ENCODE measurements at places on chromosomes 7 and 10.

- ATAC-seq = no peak
Observed at GRCh38 chr10:31268444-31269303, 50.3 kb upstream of the ZEB1 start.

DNA sequence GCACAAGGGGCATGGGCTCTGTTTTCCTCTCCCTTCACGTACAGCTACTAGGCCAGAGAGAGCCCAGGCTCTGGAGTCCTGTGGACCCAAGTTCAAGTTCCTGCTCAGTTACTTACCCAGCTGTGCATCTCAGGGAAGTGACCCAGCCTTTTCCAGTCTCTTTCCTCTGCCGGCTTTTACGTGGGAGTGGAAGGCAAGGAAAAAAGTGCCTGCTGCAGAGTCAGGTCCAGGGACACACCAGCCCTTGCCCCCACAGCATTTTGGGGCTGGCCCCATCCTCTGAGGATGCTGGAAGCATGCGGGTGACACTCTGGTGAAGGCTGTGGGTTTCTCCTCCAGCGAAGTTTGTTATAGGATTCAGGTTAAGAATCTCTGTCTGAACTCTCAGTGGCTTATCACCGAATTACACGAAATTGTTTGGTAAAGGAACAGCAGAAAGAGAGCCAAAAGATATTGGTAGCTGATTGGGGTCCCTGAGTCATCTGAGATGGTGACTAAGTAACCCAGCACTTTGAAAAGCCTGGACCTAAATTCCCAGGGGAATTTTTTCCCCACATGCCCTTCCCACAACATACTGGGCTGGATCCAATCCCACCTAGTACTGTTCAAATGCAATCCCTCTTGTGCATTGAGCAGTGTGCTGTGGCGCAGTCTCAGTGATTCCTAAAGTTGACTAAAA is 424.3 kb downstream of the RPS24 start:
- ATAC-seq = no peak

DNA sequence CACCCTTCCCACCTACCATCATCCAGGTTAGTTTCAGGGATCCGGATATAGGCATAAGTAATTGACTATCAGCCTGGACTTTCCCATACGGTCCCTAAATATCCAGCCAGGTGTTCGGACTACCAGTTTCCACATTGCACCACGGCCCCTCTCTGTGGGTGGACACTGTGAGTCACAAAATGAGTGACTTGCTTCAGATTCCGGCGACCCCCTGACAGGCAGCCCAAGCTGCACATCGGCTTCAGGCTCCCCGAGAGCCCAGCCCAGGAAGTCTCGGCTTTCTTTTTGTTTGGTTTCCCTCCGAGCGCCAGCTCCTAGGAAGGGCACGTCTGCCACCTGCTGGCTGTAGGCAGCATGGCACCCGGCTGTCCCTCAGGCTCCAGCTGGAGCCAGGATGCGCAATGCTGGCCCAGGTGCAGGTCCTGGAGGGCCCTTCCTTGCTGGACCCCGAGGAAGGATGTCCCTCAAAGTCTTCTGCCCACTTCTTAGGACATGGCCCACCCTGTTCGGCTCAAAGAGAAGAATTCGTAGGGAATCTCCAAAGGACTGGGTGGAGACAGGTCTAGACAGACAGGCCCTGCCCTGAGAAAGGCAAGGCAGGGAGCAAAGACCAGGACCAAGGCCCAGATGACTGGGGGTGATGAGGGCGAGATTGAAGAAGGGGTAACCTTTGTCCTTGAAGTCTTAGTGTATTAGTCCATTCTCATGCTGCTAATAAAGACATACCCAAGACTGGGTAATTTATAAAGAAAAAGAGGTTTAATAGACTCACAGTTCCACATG is 10.6 kb downstream of the HABP2 start:
- ATAC-seq = peak; percentile 95

DNA sequence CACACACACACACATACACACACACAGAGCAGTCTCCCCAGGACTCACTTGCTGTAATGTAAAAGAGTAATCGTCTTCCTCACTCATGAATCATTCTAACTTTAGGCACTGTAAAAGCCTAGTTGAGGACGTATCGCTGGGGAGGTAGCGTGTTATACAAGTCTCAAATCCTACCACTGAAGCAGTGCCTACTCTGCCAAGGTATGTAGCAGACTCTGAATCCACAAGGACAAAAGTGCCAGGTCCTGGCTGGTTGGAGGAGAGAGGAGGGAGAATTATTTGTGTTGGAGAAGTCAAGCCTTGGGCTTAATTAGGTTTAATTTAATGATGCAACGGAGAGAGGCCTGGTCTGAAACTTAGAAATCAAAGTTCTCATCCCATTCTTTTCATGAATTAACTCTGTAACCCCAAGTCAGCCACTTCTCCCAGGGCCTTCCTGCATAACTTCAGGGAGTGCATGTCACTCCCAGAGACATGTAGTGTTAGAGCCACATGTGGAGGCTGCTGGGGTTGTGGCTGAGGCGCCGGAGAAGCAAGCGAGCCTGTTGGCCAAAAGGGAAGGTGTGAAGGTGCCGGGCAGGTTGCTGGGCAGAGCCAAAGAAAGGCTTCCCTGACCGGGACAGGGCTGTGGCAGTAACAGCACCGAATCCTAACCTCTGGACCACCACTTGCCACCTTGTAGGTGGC is 36.7 kb downstream of the NKX2-3 start:
- no peak for ATAC-seq

GRCh38 chr7:66739953-66740301 is 606 bp upstream of the RABGEF1 start:
- no peak for ATAC-seq

DNA sequence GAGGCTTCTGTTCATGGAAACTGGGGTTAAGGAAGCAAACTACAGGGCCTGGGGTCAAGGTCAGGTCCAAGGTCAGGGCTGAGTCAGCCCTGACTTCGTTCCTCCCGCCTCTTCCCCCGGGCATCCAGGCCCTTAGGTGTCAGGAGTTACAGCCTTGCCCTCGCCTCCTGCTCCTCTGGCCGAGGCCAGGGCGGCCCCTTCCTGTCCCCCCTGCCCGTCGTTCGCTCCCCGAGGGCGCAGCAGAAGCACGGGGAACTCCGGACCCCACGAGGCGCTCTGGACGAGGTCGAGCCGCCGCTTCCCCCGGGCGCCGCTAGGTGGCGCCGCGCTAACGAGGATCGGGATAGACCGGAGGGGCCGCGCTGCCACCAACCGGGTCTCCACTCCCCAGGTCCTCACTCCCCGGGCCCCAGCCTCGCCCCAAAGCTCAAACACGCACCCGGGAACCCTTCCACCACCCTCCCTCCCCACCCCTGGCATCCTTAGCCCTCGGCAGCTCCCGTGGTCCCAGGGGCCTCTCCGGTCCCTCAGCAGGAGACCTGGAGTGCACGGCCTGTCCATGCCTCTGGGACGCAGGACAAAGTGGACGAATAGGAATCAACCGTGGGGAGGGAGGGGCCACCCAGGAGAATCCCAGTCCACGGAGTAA is 59.2 kb upstream of the MYL10 start:
- ATAC-seq = peak; percentile 94

DNA sequence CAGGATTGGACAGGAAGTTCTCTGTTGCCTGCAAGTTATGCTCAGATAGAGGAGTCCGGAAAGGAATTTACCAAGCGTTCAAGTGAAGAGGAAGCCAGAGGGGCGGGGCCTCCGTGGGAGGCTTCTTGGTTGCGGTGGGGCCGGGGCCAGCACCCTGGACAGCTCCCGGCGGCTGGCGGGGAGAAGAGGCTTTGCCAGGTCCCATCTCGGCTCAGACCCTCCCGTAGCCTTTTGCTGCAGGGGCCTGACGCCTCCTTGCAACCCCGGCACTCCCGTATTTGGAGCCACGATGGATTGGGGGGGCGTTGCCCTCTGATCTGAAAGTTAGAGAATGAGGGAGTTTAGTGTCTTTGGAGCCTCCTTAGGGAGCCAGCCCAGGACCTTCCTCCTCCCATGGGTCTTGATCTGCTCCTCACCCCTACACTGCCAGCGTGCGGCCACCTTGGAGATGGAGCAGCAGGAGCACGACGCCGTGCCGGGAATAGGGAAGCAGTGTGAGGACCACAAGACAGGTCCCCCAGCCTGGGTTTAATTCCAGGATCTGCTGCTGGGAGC is 3.1 kb upstream of the SLC18A3 start:
- ATAC-seq = no peak

GRCh38 chr7:38220452-38220851 is 42.4 kb downstream of the STARD3NL start:
- ATAC-seq = no peak

- ATAC-seq = no peak
Observed at GRCh38 chr10:122822973-122823690, 22.5 kb downstream of the CUZD1 start.

GRCh38 chr7:136869001-136869961 is 829 bp downstream of the CHRM2 start:
- no peak for ATAC-seq

All from motor neuron (in vitro differentiated cells).